ENCODE measurements at places on chromosomes 16 and 17. TPM values are rescaled to one million over a fixed set of nuclear protein-coding genes. Genes with fewer than 3 reads are reported as not detected.

EFCAB13 gene
- total RNA-seq, result 9.2 TPM

CPHXL2 gene
- total RNA-seq, result not detected

CMTM2 gene
- not detected for total RNA-seq

NOTUM gene
- 0.51 TPM for total RNA-seq

DNA sequence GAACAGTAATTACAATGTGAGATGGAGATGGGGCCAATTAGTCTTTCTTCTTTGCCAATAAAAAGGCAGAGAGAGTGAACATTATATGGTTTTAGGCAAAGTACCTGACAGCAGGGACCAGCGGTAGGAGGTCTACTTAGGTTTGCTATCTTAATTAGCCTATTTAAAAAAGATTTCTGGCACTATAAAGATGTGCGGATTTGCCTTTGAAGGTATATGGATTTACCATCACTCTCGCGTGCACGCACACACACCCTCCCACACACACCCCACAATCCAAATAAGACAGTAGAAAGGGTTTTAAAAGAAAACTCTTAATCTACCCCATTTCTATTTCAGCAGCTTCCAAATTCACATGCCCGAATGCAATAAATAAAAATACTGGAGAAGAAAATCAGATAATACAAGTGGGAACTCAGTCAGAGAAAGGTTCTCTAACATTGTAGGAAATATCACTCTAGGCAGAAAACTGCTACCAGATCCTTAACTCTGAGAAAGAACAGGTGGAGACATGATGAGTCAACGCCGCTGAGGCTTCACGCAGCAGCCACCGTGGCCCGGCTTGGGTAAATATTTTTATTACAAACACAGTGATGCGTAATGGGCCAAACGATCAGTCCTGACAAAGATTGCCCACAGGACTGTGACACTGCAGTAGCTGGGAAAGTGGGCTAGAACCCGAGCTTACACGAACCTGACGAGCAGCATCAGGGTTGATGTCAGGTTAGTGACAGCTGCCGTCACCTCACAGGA is 66.6 kb upstream of the AXIN2 start:
- H3K27me3 ChIP-seq, result no peaks in the 10 kb centered on the region
- no peaks in the 10 kb centered on the region for H3K4me1 ChIP-seq

GRCh38 chr16:30551781-30552180 is 6.4 kb downstream of the ZNF764 start:
- no peak overlapping the region for H3K4me3 ChIP-seq
- no peaks in the 10 kb centered on the region for H3K27me3 ChIP-seq
- no peak overlapping the region for H3K27ac ChIP-seq
- no peak for DNase-seq
- H3K4me1 ChIP-seq, result no peaks in the 10 kb centered on the region
- H3K36me3 ChIP-seq, result peaks cover 10% of the 10 kb centered on the region

- no peak for DNase-seq
- H3K4me1 ChIP-seq, result peaks cover 3% of the 10 kb centered on the region
Measured at GRCh38 chr17:41697122-41697962, 8.7 kb downstream of the EIF1 start.

DNA sequence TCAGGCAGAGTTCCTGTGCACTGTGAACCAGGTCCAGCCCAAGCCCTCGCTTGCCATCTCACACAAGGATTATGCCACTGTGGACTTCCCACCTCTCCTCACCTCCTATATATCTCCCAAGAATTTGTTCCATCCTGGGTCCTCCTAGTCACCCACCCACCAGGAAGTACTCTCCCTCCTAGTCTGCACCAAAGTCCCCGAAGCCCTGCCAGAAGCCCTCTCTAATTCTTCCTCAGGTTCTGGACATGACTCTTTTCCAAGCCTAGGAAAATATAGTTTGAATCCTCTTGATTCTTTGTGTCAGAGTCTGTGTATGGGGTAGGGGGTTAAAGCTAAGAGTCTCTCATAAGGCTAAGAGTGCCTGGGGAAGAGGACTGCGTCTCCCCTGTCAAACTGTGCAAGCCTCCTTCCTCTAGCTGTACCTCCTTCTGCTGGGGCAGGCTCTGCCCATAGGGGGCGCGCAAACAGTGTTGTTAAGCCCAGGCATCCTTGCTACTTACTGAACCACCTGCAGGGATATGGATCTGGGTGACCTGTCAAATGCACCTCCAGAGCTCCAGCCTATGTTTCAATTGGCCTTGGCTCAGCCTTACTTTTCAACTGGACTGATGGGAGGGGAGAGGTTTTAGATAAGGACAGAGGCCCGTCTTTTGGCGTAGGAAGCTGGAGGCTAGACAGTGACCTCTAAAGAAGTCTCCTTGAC is 16.6 kb upstream of the DLX4 start:
- H3K4me3 ChIP-seq, result no peak overlapping the region
- no peaks in the 10 kb centered on the region for H3K4me1 ChIP-seq
- DNase-seq, result peak; percentile 56
- no peaks in the 10 kb centered on the region for H3K36me3 ChIP-seq

DNA sequence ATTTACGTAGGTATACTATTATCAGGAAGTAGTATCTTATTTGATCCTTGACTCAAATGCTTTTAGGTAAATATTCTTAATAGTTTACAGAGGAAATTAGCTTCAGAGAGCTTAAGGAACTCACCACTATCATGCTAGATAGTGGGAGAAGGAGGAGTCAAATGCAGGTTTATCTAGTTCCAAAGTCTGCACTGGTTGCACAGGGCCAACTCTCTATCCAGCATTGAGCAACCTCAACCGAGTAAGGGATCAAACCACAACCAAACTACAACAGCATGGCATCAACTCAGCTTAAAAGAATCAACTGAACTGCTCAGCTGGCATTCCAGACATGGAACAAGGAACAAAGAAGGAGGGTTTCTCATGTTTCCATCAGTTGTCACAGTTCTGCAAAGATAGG is 306.0 kb downstream of the MAF start:
- H3K4me1 ChIP-seq, result no peaks in the 10 kb centered on the region
- DNase-seq, result no peak
- no peaks in the 10 kb centered on the region for H3K36me3 ChIP-seq
- no peak overlapping the region for H3K4me3 ChIP-seq
